ENCODE measurements at places on chromosomes 12 and 14.

- DNase-seq, result no peak
Observed at GRCh38 chr12:12779529-12779928, 5.9 kb upstream of the APOLD1 start.

- DNase-seq, result no peak
Observed at GRCh38 chr14:100669468-100669867, 57.2 kb upstream of the DLK1 start.

- no peak for DNase-seq
Observed at GRCh38 chr14:71361336-71361735, 454.1 kb downstream of the PCNX1 start.

GRCh38 chr14:46140445-46140844 lies 511.1 kb downstream of the RPL10L start:
- no peak for DNase-seq

GRCh38 chr12:106861984-106862916 lies 87.8 kb downstream of the RIC8B start:
- no peak for DNase-seq

GRCh38 chr14:52026017-52026660 lies 36.8 kb downstream of the RTRAF start:
- DNase-seq, result no peak

DNA sequence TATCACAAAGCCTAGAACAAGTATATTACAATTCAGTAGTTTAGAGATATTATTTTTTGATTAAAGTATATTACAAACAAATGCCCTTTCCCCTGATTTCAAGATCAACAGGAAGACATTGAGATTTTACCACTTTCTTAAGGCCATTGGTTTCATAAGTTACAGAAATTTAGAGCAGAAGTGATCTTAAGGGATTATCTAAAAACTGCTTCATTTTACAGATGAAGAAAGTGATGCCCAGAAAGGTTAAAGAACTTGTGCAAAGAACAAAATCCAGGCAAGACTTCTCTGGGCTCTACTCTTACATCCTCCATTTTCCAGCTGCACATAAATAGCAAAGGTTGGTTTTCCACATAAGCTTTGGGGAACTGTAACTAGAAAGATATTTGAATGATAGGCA lies 87.5 kb downstream of the DUSP6 start:
- no peak for DNase-seq

DNA sequence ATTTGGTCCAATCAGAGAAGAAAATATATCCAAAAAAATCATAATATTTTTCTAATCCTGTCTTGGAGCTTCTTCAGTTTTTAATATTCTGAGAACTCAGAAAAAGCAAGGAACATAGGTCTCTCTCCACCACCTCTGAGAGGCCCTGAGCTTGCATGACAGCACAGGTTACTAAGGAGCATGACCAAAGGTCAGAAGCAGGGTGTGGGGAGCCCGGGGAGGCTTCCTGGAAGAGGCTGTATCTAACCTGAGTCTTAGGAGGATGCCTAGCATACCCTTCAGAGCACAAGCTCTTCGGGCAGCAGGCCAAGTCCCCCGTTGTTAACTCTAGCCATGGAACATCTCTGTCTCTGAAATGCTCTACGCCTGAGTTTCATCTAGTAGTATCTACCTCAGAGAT lies 15.7 kb upstream of the STON2 start:
- DNase-seq, result no peak

DNA sequence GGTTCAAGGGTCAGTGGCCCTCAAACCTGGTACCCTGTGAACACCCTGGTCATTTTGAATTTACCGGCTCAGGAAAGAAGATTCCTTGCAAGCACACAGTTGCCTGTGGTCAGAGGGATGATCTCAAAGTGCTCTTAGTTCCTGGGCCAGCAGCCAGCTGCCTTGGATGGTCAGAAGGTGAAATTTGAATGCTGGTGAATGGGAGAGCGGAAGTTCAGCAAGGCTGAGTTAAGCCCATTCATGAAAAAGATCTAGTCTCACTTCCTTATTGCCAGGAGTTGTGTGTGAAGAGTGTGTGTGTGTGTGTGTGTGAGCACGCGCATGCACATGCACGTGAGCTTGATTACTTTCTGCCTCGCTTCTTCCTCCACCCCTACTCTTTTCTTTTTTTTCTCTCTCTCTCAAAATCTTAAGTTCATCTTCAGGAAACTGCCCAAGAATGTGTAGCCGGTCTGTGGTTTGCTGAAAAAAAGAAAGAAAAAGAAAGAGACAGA lies 155.5 kb upstream of the CCND2 start:
- peak; percentile 60 for DNase-seq

- no peak for DNase-seq
Observed at GRCh38 chr14:68690089-68690958, 102.5 kb downstream of the ZFP36L1 start.

- DNase-seq, result peak; percentile 88
Observed at GRCh38 chr12:56521590-56522371, at the start of gene RBMS2. TSS of gene RBMS2 (plus strand) at chr12:56521820. CDS start at chr12:56522024, 204 bp downstream.

GRCh38 chr12:57069523-57069922 lies 9.1 kb downstream of the NEMP1 start:
- peak; percentile 78 for DNase-seq

DNA sequence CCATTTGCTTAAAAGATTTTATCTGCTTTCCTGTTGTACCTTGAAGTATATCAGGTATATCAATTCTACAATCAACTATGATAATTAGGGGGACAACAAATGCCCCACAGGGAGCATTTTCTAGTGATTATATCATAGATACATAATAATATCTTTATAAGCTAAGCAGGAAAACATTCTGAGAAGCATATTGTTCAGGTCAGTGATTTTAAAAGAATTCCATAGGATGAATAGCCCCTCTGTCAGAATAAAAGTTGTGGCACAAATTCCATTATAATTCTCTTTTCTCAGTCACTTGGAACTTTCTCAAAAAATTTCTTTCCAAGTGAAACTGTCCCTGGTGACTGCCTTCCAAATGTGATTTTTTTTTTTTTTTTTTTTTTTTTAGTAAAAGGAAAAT lies 32.9 kb upstream of the HMGA2 start:
- DNase-seq, result no peak

DNA sequence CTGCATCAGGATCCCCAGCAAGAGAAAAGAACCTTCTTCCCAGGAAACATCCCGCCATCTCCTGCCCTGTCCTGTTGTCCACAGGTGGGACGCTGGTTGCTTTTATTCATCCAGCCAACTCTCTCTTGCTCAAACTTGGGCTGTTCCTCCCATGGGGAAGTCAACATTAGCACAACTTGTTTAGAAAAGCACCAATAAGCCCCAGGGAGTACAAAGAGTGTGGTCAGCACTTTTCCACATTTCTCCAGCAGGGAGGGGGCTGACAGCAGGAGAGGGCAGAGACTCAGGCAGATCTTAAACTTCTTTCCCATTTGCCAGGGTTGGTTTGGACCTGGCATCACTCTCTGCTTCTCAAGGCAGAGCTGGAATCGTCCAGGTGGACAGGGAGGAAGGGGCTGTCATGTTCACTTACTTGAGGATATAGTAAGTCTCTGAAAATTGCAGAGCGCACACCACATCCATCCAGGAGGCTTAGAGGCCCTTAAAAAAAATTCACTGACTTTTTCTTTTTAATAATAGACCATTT lies 74.9 kb downstream of the RBM19 start:
- no peak for DNase-seq

DNA sequence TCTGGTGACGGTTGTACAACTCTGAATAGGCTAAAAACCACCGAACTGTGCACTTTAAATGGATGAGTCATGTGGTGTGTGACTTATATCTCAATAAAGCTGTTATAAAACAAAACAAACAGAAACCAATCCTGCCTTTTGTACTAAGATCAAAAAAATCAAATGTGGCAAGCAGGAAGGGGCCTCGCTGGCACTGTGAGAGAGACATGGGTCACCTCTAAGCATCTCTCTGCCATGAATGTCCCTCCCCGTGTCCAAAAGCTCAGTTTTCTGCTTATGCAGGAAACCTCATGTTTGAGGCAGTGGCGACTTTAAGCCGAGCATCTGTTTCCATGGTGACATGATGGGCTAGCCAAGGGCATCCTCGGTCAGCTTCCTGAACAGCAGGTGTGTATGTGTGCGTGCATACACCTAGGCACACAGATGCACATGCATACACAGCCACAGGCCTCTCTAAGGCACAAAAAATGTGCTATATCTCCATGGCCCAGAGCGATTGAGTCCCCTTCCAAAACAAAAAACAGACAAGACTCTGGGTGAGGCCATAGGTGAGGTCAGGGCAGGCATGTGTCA lies 44.4 kb downstream of the ARL6IP4 start:
- no peak for DNase-seq

DNA sequence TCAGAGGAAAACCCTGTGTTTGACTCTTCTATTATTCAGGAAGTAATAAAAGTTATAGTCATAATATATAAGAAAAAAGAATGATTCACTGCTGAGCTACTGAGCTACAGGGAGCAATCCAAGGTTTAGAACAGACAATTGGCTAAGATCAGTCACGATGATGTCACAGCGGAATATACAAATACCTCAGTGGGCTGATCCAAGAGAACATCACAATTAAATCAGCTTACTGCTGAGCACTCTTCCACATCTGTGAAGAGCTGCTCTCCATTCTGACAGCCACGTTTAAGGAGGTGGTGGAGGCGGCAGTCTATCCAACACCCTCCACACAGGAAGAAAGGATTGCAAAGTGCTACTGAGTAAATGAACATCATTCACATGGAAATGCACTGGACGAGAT lies 271.0 kb downstream of the APAF1 start:
- DNase-seq, result no peak

DNA sequence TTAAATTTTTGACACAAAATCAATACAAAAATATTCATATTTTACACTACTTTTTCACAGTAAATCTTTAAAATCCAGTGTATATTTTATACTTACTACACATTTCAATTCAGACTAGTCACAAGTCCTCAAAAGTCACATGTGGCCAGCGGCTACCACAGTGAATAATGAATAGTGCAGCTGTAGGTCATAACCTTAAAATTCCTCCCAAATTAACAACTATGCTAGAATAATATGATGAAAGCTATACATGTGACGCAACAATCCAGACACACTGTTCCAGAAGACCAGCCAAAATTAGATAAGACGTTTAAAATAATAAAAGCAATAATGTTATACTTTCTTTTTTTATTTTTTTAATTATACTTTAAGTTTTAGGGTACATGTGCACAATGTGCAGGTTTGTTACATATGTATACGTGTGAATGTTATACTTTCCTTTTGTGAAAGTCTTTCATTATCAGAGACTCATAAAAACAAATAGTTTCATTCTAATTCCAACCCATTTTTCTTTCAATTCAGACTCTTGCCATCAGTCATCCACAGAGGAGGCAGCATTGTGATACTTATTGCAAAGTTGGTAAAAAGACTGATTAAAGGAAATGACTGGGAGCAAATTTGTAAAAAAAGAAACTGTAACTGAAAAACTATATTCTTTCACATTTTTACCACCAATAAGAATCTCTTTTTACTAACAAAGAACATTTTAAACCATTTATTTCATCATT lies 67.0 kb downstream of the C2CD5 start:
- no peak for DNase-seq

DNA sequence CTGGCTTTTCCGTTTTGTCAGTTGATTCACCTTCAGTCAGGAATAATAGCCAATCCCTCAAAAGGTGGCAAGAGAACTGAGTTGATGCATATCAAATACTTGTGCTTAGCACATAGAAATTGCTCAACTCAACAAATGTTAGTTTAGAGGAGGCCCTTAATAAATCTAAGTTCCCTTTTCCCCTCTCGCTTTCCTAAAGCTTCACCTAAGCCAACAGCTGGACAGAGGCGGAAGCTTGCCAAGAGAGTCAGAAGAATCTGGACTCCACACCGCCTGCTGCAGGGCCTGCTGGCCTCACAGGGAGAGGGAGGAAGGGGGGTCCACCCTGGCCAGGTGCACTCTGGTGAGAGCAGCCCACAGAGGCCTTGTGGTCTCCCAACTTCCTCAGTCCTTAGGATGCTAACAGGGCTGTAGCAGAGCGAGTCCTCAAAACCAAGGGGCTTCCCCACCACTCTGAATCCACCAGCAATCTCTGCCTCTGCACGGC lies 213.1 kb downstream of the CHST11 start:
- no peak for DNase-seq

DNA sequence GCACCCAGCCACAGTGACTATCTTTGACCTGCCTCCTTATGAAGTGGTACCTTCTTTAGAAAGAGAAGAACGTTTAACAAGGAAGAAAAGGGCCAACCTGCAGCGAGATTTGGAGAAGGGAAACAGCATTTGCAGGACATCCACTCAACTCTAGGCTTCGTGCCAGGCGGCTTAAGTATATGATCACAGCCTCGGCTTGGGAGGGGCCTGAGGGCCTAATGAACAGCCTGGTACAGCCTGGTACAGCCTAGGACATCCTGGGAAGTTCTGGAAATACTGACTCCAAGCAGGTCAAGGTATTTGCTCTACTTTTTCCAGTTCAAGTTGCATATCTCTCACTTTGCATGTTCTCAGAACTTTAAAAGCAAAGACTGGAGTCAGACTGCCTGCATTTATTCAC lies 16.1 kb downstream of the HCAR2 start:
- no peak for DNase-seq

GRCh38 chr12:65775720-65776119 lies 48.6 kb upstream of the HMGA2 start:
- no peak for DNase-seq

DNA sequence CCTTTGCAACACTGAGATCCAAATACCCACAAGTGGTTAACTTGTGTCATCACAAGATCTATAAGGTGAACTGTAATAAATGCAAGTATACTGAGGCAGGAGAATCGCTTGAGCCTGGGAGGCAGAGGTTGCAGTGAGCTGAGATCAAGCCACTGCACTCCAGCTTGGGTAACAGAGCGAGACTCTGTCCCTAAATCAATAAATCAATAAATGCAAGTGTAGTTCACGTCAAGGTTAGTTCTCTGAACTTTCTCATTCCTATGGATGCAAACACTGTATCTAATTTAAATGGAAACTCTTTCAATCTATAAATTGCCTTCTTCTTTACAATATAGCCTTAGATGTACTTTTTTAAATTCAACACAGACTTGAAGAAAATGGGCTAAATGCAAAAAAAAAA lies 3.2 kb downstream of the MAGOHB start:
- no peak for DNase-seq

DNA sequence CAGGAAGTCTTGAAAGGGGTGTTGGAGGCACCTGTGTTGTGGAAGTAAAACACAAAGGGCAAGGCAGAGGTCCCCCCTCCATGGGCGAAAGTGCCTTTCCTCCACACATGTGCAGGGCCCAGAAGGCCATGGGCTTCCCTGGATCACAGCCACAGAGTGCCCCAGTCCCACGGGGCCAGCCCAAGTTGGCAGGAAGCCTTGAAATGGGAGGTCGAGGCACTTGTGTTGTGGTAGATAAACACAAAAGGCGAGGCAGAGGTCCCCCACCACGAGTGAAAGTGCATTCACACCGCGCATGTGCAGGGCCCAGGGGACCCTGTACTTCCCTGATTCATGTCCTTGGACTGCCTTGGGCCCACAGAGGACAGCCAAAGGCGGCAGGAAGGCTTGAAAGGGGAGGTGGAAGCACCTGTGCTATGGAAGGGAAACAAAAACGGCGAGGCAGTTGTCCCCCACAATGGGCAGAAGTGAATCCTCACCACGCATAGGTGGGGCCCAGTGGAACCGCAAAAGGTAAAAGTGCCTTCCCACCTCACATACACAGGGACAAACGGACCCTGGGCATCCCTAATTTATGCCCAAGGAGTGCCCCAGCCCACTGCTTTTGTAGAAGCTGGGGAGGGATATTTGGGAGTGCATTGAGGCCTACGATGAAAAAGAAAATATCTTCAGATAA lies 585.4 kb downstream of the ALG10 start:
- no peak for DNase-seq

GRCh38 chr14:82451675-82452074 lies 918.0 kb upstream of the SEL1L start:
- DNase-seq, result no peak

GRCh38 chr14:73591690-73592449 lies at the start of gene ACOT4:
TSS of gene ACOT4 (plus strand) at chr14:73591873. CDS start at chr14:73591960, 87 bp downstream.
- no peak for DNase-seq

- no peak for DNase-seq
Observed at GRCh38 chr12:57811028-57811755, 7.3 kb downstream of the AVIL start.

Data from globus pallidus (tissue), 1 donor.